CMK (cell line): ENCODE measurements at places on chromosomes 6 and 20.

DNA sequence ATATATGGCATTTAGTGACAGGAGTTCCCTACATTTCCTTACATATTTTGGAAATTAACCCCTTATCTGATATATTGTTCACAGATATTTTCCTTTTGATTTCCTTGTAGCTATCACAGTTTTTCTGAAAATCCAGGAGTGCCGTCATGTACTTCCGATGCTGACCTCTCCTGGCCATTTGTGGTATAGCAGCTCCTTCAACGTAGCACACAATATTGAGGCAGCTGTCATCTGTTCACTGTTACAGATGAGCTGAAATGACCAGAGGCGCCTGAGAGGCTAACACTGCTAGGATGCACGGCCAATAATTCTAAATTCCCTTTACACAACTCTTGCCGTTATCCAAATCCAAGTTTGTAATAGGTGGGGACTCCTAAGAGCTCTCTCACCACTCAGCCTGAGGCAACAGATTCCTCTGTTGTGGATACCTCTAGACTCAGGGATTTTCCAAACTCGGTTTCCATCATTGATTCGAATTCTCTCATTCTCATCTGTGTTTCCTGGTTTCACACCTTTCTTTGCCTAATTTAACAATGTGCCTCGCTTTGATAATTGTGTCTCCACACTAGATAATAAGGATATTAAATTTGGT lies 53.0 kb downstream of the MMUT start:
- DNase-seq, result peak; percentile 45

DNA sequence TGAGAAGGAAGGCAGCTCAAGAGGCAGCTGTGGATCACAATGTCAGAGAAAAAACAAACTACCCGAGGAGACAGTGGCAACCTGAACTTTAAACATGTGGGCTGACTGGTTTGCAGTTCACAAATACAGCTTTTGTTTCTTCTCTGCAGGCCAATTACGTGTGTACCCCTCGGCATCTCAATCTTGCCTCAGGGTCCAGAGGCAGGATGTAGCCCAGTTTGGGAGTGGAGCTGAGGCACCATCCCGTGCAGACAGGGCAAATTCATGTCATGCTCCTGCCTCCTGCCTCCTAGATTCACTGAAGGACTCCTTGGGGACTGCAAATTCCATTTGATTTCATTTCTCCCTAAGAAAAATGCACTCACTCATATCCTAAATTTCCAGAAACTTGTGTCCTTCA lies 94.2 kb upstream of the KCNK16 start:
- no peak for DNase-seq

- DNase-seq, result no peak
Measured at GRCh38 chr6:25088513-25088912, 152.8 kb upstream of the RIPOR2 start.

DNA sequence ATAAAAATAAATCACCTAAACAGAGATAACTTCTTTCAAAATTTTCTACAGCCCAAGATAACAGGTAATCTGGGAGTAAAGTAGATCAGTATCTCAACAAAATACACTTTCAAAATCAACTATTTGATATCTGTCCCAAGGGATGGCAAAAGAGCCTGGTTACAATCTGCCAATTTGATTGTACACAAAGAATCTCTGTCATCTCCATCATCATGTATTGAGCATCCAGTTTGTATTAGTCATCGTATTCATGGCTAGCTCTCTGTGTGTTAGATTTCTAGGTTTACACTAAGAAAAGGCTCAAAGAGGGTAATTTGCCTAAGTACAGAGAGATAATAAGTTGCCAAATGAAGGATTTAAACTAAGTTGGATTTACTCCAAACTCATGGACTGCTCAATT lies 329.0 kb upstream of the NRSN1 start:
- no peak for DNase-seq

DNA sequence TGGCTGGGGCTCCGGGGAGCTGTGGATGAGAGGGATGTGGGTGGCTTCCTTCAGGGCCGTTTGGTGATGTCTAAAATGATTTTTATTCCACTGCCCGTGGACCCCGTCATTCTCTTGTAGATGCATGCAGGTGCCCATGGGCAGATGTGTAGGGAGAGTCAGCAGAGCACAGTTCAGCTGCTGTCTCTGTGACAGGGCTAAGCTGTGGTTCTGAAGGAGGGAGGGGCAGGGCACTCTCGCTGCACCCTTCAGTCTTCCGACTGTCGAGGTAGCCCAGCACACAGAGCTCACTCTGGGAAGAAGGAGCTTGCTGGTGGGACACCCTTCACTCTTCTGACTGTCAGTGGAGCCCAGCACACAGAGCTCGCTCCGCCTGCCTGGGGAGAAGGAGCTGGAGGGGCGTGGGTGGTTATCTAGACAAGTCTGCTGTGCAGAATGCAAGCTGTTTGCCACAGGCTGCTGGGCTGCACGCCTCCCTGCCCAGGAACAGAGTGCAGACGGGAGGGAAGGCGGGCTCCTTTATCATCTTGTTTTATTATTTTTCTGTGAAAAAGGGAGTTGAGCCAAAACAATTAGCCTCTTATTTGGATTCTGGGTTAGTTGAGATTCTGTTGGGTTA lies 28.4 kb upstream of the ADRM1 start:
- DNase-seq, result no peak

DNA sequence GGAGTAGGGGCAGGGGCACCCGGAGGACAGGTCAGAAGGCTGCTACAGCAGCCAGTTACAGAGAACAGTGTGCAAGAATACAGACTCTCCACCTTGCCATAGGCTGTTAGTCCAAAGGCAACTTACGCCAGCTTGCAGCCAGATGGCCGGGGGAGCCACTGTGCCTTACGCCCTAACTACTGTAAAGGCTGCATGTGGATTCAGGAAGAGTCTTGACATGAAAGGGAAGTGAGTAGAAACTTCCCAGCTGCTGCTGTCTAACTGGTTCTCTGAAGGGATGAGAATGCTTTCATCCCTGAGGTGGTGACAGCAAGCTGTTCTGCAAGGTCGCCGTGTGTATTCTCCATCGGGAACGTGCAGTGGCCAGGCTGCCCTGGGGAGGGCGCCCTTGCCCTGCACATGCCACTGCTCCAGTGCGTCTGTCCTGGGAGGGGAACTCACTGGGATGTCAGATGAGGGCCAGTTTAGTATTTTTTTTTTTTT lies 46.1 kb downstream of the LYRM4 start:
- DNase-seq, result no peak

DNA sequence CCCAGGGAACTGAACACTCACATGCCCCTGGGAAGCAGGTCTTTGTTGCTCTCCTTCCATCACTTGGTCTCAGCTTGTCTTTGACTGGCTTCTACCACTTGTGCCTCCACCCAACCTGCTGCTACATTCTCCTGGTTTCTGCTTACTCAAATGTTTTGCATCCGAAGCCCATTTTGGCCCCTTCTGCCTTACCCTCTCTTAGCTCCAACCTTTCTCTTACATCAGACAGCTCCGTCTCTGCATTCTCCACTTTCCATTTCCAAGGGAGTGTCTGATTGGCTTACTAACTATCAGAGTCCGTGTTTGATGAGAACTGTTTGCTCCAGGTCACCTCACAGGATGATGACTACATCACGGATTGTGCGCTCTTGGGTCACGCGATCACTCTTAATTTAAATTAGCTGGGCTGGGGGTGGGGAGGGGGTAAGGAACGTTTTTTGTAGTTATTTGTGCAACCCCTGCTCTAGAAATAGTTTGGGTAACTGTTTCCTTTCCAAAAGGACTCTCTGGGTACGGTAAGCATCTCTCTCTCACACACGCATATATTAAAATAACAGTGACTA lies 844 bp upstream of the ABRACL start:
- DNase-seq, result no peak

- no peak for DNase-seq
Measured at GRCh38 chr6:10215326-10216110, 199.4 kb downstream of the TFAP2A start.

GRCh38 chr6:35948725-35949124 lies 27.8 kb upstream of the SRPK1 start:
- no peak for DNase-seq

DNA sequence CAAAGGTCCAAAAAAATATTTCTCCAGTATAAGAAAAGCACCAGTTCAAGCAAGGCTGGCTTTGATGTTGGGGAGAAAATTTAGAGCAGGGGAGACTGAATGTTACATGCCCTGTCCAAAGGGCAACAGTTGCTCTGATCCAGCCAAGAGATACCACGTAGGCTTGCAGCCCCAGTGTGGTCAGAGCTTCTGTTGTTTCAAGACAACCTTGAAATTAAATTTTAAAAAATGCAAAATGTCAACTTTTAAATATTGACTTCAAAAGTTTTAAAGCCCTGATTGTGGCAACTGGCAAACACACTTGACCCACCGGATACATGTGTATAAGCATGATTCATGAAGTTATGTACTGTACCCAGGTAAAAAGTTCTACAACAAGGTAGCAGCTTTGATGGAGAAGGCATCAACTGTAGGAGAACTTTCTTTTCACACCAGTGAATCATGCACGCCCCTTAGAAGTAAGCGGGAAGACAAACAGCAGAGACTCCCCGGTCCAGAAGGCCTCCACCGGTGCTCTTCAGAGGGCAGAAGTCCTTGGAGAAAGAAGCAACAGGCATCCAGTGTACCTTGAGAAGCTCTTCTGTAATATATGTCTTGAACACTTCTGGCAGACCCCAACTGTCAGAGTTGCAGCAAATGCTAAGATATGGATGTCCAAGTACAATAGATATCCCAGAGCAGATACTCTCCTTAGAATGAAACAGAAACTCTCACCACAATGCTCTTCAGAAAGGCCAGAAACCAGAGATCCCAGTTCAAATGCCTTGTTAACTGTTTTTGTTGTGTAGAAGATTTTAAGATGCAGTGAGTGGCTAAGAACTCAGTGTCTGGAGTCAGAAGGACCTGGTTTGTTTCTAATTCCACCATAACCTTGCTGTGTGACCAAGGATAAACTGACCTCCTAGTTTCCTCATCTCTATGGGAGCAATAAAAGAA lies 115.4 kb downstream of the BCAS1 start:
- no peak for DNase-seq

DNA sequence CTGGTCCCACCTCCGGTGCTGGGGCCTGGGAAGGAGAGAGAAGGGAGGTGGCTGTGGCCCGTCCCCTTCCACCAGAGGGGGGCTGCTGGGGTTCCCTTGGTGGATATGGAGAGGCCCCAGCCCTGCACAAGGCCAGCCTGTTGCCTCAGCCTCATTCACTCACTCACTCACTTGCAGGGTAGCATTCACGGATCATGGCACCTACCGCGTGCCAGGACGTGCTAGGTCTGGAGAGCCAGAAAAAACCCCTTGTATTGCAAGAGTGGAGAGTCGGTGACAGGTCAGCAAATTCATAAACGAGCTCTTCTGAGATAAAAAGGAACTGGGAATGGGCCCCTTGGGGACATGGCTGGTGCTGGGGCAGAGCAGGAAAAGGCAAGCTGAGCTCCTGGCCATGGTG lies 6.4 kb upstream of the ZBTB46 start:
- no peak for DNase-seq

- DNase-seq, result no peak
Measured at GRCh38 chr6:23879816-23880215, 246.2 kb upstream of the NRSN1 start.

- DNase-seq, result no peak
Measured at GRCh38 chr6:6230286-6230685, 90.2 kb downstream of the F13A1 start.

DNA sequence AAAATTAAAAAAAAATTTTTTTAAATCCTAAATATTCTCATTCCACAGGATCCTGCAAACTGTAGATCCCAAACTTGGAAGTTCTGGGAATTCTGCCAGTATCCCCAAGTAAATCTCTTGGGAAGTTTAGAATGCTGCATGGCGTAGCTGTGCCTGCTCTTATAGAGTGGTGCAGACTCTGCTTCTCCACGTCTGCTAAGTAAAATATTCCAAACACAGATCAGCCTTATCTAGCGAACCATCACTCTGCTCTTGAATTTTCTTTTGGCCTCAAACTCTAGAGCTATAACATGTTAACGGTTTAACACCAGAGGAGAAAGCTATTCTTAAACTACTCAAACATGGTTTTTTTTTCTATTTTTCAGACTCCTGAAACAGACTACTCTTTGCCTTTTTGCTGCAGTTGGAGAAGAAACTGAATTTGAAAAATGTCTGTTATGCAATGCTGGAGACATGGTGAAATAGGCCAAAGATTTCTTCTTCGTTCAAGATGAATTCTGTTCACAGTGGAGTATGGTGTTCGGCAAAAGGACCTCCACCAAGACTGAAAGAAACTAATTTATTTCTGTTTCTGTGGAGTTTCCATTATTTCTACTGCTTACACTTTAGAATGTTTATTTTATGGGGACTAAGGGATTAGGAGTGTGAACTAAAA lies 138.5 kb upstream of the AKAP12 start:
- no peak for DNase-seq

DNA sequence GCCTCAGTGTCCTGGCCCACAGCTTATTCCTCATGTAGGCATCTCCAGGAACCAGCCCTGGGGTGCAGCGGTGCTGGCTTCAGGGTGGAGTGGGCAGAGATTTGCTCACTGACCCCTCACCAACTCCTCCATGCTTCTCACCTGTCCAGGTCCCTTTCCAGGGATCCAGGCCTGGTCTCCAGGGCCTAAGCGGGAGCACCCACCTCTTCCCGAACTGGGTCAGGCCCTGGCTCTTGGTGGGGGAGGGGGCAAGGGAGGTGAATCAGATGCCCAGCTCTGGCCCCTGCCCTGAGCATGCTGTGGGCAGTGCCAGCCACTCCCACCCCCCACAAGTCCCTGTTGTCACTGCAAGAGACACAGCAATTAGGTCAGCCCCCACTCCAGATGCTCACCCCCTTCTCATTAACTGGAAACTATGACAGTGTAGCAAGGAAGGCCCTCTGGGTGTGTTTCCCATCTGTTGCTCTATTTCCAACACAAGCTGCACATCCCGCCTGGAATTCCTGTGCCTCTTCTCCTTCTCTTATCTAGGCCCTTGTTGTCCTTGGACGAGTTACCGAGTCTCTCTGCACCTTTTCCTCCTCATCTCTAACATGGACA lies 37.0 kb downstream of the MDFI start:
- no peak for DNase-seq

DNA sequence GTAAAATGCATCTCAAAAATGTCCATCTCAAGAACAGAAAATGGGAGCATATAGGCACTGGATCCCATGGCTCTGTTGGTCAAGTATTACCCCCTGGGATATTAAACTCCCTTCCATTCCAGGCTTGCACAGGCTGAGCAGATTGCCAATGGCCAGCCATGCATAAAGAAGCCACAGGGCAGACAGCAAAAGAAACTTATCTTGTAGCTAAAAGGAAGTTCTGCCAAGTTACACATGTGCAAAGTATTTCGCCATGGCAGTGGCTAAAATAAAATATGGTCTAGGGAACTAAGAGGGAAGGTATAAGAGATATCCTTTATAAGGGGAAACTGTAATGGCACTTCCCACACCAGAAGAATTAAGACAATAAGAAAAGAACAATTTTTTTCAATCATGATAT lies 415.6 kb upstream of the BTBD3 start:
- no peak for DNase-seq

DNA sequence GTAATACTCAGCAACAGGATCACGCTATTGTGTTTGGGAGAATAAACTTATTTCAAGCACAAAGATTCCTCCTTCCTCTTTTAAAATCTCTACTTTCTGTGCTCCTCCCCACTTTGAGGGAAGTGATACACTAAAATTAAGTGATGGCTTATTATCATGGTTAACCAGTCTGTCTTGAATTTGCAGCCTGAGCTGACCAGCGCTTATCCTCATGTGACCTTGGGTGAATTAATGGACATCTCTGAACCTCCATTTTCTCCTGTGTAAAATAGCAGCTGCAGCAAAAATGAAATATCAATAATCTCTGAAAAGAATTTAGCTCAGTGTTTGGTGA lies 222.6 kb downstream of the BCAS1 start:
- DNase-seq, result no peak
